ENCODE measurements at places on chromosomes 11 and 22.

GRCh38 chr11:11965656-11966353 lies 42.6 kb downstream of the DKK3 start:
- DNase-seq = no peak

DNA sequence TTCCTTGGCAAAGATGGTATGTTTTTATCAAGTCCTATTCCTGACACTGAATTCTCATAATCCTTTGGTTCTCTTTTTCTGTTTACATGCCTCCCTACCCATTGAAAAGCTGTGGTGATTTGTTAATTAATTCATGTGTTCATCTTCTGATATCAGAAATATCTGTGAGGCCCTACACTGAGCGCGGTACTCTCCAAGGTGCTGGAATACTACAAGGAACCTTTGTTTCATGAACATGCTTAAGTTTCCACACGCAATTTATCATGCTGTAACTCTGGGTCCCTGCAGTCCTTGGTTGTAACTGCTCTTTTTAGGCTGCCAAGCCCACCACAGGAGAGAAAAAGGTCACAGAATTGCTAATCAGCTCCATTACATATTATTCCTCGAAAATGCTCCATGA lies 331.8 kb downstream of the FAT3 start:
- DNase-seq = no peak

GRCh38 chr22:32206774-32207758 lies 2.2 kb upstream of the RFPL2 start:
- DNase-seq = peak; percentile 18

GRCh38 chr11:113593698-113594308 lies 112.3 kb downstream of the TMPRSS5 start:
- DNase-seq = no peak

DNA sequence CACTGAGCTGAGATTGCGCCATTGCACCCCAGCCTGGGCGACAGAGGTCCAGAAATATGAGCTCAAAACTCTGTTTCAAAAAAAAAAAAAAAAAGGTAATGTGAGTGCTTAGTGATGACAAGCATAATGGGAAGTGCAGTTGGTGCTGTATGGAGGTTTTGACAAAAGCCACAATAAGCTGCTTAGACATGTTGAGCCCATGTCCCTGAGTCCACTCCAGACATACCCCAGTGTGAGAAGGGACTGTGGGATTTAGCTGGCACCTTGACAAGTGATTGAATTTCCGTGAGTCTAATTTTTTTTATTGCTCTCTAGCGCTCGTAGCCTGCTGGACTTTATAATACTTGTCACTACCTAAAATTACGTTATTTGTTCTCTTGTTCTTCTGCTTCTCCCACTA lies 15.1 kb upstream of the LGR4 start:
- DNase-seq = no peak

DNA sequence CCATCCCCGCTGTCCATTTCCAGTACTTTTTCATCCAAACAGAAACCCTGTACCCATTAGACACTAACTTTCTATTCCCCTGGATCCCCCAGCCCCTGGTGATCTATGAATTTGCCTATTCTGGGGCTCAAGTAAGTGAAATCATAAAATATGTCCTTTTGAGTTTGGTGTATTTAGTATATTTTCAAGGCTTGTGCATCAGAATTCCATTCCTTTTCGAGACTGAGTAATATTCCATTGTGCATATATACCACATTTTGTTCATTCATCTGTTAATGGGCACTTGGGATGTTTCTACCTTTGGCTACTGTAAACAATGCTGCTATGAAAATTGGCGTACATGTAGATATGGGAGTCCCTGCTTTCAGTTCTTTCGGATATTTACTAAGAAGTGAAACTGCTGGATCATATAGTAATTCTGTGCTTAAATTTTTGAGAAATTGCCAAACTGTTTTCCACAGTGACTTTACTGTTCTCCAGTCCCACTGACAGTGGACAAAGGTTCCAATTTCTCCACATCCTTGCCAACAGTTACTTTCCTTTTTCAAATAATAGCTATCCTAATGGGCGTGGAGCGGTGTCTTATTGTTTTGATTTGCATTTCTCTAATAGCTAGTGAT lies 16.1 kb downstream of the APLP2 start:
- no peak for DNase-seq

DNA sequence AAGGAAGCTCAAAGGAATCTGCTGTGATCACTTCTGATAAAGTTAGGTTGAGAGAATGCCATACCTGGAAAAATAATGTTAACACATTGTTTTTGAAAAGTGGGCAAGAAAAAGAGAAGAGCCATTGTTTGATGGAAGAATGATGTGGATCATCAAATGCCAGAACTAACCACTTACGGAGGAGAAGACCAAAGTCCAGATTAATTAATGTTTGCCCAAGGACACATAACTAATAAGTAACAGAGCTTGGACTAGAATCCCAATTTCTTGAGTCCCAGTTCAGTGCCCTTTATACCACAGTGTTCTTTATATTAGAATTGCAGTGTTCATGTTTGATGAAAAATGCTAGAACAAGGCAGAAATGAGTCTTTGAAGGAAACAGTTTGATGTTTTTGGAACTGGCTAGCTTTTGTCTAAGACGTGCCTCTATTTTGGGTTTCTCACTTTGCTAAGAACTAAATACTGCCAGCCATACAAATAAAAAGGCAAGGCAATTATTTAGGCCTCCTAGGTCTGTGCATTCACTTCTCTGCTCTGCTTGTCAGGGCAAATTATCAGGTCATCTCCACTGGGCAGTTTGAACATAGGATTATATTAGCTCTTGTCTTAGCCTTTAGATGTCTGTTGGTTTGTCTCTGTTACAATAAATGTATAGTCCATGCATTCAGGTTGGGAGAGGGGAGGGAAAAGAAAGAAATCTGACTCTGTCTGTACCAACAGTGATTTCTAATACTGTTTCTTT lies 72.3 kb downstream of the TRIM44 start:
- DNase-seq = no peak

DNA sequence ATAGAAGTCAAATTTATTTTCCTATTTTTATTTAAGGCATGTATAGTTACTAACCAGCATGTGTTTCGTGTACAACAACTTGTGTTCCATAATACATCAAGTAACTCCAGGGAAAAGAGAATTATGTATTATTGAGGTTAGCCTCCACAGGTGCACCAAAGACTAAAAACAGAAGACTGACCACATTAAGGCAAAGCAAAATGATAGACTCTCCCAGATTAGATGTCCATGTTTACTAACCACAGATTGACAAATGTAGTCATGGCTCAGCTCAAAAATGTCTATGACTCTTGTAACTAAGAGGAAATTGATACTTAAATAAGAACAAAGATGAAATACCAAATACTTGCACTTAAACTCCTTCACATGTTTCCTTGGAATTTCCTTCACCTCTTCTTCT lies 238.5 kb downstream of the METTL15 start:
- DNase-seq = no peak

DNA sequence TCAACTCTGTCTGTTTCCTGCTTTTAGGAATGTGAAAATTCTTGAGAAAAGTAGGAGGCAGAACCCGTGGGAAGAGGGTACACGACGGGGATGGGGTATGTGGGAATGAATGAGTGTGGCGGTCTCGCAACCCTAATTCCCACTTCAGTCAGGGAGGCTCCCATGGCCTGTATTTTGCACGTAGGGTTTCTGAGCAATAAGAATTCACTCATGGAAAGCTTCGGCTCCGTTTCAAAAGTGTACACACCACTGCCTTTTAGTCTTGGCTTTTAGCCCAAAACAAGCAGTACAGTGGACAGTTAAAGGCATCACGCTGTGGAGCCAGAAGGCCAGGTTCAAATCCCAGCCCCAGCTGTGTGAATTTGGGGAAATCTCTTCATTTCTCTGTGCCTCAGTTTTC lies 116.7 kb downstream of the MN1 start:
- DNase-seq = no peak

GRCh38 chr22:19678949-19679521 lies 35.3 kb upstream of the SEPTIN5 start:
- DNase-seq = no peak

GRCh38 chr11:67056267-67057204 lies at the start of gene RHOD:
Gene RHOD (plus strand): TSS chr11:67056847. CDS start chr11:67056903, 56 bp downstream.
- no peak for DNase-seq

DNA sequence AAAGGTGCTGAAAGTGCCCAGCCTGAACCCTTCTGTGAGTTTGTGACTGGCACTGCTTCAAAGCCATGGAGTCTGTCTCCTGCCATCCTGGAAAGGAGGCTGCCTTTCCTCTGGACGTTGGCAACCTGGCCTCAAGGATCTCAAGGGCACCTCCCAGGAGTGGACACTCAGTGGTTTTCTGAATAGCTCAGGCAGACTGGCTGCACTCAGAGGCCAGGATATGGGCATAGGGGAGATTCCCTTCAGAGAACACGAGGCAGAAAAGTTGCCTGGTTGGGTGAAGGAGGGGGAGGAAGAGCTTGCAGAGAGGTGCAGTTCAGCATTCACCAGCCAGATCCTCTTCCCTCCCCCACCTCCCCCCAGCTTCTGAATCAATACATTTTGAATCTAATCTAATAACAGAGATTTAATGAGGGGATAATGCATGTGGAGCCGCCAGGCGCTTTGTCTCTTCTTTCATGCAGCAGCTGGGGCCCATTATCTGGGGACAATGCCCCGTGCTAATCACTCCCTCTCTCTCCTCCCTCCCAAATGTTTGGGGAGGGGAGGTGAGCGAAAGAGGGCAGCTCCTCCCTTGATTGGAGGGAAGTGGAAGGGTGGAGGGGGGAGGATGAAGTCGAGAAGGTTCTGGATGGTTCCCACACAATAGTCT lies 17.7 kb downstream of the HTR3A start:
- no peak for DNase-seq

DNA sequence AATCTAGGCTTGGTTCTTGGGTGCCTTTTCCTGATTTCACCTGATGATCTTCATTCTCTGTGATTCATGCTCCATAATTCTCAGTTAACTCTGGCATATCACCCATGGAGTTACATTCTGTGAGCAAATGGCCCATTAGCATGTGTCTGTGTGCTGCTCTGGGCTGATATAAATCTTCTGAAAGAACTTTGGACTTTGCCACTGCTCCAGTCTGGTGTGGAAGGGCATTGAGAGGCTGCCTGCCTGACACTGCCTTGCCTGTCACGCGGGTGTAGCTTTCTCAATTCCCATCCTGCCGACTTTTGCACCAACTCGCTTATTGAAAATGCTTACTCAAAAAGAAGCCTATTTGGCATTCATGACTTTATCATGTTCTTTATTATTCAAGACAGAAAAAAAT lies 42.2 kb downstream of the FAT3 start:
- DNase-seq = no peak
